ENCODE measurements at places on chromosomes 16 and 17.

GRCh38 chr17:76314392-76315227 is 6.5 kb upstream of the QRICH2 start:
- DNase-seq = peak; percentile 9

- no peak for DNase-seq
These were observed 76.5 kb downstream of the GPRC5B start for GRCh38 chr16:19808061-19808641.

DNA sequence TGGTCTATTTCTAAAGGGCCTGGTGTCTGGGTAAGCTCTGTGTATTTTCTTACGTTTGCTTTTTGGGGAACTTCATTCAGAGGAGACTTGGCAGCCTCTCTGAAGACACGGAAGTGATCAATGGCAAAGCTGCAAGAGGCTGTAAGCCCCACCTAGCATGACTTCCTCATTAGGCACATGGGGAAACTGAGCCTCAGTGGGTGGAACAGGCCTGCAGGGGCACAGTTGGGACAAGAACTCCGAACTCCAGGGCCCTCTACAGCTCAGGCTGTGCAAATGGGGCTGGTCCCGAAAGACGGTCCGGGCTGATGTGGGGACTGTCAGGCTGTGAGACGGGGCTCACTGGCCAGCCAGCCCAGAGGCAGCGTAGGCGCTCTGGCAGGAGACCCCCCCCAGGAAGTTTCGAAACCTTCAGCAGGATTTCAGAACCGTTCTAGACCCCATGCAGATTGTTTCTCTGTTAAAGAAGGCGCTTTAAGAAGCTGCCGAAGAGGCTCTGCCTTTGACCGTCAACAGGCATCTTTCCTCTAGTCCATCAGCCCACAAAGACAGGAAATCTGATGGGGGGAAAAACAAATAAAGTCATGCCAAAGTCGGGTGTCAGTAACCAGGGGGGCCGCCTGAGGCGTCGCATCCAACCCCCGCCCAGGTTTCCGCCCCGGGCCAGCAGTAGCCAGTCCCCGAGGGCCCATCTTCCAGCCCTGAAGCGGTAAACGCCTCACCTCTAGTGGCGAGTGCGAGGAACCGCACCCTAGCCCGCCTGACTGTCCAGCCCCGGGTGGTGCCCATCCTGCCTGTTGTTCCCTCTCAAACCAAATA is 79.8 kb upstream of the TBC1D3K start:
- DNase-seq = peak; percentile 69

GRCh38 chr16:63578791-63579190 is 1542.6 kb upstream of the CDH8 start:
- DNase-seq = no peak

DNA sequence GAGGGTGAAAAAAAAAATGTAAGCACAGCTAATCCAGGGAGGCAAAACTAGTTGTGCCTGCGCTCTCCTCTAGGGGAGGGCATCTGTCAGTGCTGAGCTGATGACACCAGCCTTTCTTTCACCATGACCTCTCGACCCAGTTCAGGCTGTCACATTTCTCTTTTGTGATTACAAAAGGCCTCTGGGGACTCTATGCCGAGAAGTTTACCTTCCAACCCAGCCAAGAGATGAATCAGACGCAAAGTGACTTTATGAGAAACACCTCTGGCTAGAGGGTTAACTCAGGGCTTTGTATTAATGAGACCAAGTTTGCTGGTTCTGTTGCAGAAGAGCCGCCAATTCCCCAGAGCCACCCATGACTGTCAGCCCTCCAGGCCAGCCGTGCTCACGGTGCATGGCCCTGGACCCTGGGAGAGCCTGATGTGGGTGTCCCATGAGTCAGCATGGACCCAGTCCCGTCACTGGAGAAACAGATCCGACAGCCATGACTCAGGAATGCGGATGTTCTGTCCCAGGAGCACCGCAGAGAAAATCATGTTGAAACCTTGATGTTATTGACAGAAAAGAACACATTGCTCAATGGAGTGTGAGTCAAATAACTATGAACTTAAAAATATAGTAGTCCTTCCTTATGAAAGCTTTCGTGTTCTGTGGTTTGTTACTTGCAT is 437.2 kb downstream of the HS3ST3B1 start:
- peak; percentile 100 for DNase-seq

GRCh38 chr17:74544991-74545842 is 698 bp downstream of the CD300C start:
- DNase-seq = no peak

DNA sequence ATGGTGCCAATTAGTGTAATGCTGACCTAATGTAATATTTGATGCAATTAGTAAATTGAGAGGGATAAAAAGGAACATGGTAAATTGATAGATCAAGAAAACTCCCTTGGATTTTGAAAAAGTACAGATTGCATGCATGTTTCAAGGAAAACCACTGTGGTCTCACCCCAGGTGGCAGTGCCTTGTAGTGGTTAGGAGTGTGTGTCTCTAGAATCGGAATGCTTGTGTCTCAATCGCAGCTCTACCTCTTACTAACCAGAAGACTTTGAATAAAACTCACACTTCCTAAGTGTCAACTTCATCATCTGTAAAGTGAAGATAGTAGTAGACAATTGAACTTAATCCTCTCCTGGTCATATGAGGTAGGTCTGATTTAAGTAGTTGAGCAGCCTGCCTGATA is 128.9 kb upstream of the GOT2 start:
- no peak for DNase-seq

GRCh38 chr16:83802135-83802534 is 5.6 kb upstream of the HSBP1 start:
- DNase-seq = peak; percentile 82

- peak; percentile 86 for DNase-seq
These were observed 100.0 kb upstream of the CREBBP start for GRCh38 chr16:3980253-3981111.

- DNase-seq = no peak
These were observed 39.2 kb upstream of the USP22 start for GRCh38 chr17:21082001-21082436.

GRCh38 chr16:11175787-11176341 is 80.1 kb downstream of the SOCS1 start:
- no peak for DNase-seq

- no peak for DNase-seq
These were observed 26.8 kb downstream of the MARCHF10 start for GRCh38 chr17:62781356-62781755.

GRCh38 chr17:7114241-7114874 is at the start of gene ASGR2:
ASGR2 (minus strand) TSS chr17:7114822; CDS start chr17:7114240, 582 bp downstream.
- DNase-seq = no peak

DNA sequence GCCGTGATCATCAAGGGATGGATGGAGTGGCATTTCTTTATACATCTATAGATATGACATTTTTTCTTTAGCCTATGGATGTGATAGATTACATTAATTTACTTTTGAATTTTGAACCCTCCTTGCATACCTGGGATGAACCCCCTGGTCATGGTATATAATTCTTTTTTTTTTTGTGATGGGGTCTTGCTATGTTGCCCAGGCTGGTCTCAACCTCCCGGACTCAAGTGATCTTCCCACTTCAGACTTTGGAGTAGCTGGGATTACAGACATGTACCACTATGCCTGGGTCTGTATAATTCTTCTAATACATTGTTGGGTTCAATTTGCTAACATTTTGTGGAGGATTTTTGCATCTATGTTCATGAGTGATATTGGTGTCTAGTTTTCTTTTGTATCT is 1.7 kb upstream of the TNS4 start:
- no peak for DNase-seq

- DNase-seq = no peak
These were observed 5.9 kb downstream of the KRT17 start for GRCh38 chr17:41618341-41619035.

DNA sequence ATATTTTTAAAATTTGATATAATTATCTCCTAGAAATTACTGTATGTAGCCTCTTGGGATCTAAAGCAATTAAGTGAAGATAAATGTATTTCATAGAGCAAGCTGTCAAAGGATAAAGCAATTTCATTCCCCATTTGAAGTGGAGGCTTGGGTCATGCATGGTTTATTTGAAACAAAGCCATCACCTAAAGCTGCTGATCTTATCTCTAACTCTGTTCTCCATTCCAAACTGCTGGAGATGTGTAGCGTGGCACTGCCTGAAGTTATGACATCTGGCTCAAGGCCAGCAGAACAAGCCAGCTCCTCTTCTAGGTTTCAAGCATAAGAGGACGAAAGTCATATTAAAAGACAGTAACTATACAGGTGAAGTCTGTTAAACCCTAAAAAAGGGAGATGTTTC is 83.9 kb downstream of the HIC1 start:
- DNase-seq = no peak

DNA sequence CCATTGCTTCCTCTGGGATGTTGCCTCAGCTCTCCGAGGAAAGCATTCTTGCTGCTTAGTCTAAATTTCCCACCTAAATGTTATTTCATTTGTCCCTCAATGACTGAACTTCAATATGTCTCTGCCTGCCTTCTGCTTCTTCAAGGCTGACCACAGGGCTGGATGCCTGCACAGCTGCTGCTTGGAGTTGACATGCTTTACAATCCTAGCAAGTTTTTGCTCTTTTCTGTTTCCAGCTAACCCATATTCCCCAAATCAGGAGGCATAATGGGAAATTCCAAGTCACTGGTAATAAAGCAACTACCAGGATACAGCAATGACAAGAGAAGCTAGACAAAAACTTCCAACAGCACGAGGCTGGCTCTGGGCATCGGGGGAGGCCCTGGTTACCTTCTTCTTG is 48.9 kb downstream of the GTF3C1 start:
- no peak for DNase-seq

- no peak for DNase-seq
These were observed 356.7 kb downstream of the SOX9 start for GRCh38 chr17:72477491-72477890.

DNA sequence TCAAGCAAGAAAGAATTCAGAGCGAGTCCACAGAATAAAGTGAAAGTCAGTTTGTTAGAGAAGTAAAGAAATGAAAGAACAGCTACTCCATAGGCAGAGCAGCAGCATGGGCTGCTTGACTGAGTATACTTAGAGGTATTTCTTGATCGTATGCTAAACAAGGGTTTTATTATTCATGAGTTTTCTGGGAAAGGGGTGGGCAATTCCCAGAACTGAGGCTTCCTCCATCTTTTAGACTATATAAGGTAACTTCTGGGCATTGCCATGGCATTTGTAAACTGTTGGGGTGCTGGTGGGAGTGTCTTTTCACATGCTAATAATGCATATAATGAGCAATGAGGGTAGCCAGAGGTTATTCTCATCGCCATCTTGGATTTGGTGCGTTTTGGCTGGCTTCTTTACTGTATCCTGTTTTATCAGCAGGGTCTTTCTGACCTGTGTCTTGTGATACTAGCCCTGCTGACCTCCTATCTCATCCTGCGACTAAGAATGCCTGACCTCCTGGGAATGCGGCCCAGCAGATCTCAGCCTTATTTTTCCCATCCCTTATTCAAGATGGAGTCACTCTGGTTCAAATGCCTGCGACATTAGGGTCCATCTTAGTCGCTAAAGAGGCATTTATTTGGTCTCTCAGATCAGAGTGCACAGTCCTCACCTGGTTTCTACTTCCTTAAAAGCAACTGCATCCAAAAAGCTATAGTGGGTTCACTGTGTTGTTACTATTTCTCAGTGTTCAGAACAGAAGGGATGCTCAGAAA is 100.6 kb upstream of the CACNG5 start:
- DNase-seq = no peak

- DNase-seq = peak; percentile 4
These were observed 996 bp downstream of the SUMO2 start for GRCh38 chr17:75181608-75182318.

DNA sequence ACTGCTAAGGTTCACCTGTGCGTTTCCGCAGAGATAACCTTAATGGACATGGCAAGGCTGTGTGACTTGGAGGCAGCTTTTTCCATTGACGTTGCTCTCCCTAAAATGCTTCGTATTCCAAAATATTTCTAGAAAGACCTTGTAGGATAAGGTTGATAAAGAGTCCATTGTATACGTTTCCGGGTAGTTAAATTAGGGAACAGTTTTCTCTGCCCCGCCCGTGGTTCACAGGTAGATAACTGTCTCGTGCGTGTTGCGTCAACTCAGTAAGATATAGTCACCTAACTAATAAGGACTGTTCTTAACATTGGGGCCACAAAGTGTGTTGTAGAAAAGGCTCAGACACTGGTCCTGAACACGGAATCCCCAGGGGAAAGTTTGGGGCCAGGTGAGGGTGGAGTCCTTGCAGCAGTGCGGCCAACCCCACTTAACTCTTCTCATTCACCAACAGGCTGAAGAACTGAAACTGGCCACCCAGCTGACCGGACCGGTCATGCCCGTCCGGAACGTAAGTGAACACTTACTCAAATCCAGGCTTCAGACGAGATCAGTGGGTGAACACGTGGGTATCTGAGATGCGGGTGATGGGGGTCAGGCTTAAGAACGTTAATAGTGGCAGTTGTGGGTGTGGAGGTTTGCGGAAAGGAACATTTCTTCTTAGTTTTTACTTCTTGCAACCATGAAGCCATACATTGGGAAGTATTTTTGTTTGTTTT is 1.6 kb downstream of the RPL13 start:
- no peak for DNase-seq

GRCh38 chr16:82331397-82331796 is 161.4 kb upstream of the MPHOSPH6 start:
- DNase-seq = no peak

DNA sequence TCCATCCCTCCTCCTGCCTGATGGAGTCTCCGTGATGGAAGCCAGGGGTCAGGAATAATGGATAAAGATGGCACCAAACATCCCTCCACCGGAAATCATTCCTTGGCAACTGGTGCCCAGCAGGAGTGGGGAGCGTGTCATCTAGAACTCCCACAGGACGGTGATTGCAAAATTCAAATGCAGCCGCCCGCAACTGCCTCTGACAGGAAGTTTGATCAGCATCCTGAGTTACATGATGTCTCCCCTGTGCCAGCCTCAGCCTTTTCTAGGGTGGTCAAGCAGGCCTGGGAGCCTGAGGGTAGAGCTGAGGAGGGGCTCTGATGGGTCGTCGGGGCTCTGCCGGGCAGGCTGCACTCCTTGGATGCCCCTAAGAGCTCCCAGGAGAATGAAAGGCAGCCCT is 52.8 kb downstream of the GSG1L start:
- DNase-seq = no peak

GRCh38 chr17:79997011-79997660 is 38.5 kb downstream of the TBC1D16 start:
- no peak for DNase-seq

GRCh38 chr16:57150682-57151330 is 35.0 kb downstream of the PSME3IP1 start:
- peak; percentile 25 for DNase-seq

DNA sequence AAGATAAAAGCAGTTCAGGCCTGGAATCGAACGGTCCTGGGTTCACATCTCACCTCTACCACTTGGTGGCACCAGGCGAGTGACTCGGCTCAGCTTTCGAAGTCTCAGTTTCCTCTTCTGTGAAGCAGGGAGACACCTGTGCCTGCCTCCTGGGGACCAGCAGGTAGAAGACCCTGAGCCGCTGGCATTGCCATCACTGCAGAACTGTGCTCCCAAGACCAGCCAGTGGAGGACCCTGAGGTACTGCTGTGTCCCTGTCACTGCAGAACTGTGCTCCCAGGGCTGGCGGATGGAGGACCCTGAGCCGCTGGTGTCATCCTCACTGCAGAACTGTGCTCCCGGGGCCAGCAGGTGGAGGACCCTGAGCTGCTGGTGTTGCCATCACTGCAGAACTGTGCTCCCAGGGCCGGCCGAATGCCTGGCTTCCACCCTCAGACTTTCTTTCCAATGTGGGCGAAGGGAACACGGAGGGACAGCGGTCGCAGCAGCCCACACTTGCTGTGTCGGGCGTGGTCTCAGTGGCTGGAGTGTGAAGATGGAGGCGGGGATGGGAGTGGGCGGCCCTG is 8.7 kb upstream of the SLC7A5 start:
- DNase-seq = no peak
